ENCODE measurements at places on chromosomes 6 and 20. TPM values are rescaled to one million over a fixed set of nuclear protein-coding genes. Genes with fewer than 3 reads are reported as not detected.

- DNase-seq = no peak
Measured at GRCh38 chr6:47587493-47587892, 109.9 kb downstream of the CD2AP start.

DNA sequence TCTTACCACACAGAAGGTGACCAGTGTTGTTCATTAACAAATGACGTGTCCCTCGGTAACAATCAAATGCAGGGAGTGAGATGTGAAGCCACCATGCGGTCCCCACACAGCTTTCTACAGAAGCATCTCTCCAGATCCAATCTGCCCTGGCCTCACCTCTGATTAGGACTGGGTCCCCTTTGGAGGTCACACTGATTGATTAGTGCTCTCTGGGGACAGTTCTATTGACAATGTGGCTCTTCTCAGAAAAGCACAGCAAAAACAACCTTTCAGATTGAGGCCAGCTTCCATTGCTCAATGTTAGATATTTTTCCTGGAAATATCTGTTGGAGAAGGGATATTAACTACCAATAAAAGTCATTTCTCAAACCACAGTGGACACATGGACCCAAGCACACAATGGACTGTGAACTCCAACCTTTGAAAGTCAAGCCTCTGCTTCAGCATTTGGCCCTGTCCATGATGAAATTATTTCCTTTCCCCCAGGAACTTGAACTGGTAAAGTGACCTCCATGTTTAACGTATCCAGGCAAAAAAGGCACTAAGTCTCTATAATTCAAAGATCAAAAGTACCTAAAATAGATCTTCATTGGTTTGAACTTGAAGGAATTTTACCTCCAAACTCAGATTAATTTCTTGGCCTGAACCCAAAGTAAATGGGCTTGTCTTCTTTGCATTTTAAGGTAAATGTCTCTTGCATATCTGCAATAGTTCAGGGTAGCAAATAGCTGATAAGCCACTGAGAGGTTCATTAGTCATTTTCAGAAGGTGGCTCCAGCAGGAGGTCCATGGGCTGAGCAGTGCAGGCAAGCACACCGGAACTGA lies 118.5 kb downstream of the FOXA2 start:
- DNase-seq = no peak

GRCh38 chr6:158783851-158784250 lies 35.3 kb downstream of the EZR start:
- no peak for DNase-seq

GRCh38 chr6:12289365-12289919 lies 719 bp upstream of the EDN1 start:
- DNase-seq = peak; percentile 78

DNA sequence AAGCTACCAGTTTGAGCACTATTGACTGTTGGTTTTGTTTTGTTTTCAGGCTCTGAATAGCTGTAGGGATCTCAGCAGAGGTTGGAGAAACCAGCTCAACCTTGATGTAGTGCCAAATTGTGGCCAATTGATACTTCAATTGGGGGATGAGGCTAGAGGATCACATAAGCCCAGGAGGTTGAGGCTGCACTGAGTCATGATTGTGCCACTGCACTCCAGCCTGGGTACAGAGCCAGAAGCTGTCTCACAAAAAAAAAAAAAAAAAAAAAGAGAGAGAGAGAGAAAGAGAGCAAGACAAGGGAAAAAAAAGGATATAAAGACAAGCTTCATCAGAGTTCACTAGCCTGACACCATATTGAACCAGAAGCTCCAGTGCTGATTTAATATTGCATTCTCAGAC lies 702.1 kb downstream of the FRK start:
- DNase-seq = no peak

- no peak for DNase-seq
Measured at GRCh38 chr20:61449057-61449609, 197.1 kb downstream of the CDH4 start.

DNA sequence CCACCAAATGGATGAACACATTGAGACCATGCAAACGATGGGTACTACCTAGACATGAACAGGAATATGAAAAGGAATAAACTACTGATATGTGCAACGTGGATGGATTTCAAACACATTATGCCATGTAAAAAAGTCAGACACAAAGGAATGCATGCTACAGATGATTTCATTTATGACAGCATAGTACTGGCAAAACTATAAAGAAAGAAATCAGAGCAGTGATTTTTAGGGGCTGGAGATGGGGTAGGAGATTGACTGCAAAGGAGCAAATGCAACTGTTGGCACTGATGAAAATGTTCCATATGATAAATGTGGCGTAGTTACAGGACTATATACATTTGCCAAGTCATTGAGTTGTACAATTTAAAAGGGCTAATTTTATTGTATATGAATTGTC lies 13.4 kb upstream of the COL12A1 start:
- no peak for DNase-seq

DNA sequence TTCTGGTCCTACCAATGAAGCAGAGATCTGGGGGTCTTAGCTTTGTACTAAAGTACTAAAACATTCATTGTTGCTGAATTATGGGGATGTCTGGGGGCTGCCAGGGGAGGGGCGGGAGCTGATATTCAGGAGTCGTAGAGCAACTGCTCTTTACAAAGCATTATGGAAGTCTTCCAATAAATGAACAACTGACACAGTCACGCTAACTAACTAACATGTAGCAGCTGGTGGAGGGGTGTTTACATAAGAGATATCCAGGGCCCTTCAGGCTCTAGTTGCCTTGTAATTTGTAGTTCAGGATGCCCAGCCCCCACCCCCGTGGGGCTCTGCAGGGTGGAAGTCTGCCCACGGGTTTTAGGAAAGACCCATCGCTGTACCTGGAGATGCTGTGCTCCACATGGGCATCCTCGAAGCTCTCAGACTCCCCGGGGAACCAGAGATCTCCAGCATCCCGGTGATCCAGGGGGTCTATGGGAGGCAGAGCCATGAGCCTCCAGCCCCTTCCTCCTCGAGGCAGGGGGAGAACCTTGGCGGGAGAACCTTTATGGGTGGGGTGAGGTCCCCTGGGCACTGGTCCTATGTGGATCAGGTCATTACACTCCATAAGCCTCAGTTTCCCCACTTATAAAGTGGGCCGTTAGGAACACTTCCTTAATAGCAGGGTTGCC lies 3.4 kb downstream of the TREM2 start:
- DNase-seq = no peak

- no peak for DNase-seq
Measured at GRCh38 chr6:35016502-35017321, 124.4 kb downstream of the TCP11 start.

- DNase-seq = no peak
Measured at GRCh38 chr6:88536071-88536625, 370.0 kb upstream of the CNR1 start.

GRCh38 chr6:11210386-11211138 lies 21.9 kb downstream of the NEDD9 start:
- DNase-seq = no peak

- DNase-seq = no peak
Measured at GRCh38 chr6:35400901-35401311, 51.2 kb upstream of the FANCE start.

DNA sequence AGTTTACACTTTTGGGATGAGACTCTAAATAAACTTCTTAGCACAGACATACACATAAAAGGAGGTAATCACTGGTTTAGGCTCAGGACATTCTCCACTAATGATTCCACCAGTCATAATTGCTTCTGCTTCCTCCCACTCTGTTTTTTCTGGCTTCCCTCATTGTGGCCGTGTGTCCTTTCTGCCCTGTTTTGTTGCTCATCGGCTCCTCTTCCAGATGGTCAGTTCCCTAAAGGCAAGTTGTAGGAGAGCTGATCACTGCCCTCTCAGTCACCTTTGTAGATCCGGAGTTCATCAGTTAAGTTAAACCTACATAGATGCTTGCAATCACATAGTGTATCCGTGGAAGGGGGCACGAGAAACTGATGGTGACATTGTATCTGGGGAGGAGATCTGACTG lies 200.5 kb upstream of the ARG1 start:
- DNase-seq = no peak

DNA sequence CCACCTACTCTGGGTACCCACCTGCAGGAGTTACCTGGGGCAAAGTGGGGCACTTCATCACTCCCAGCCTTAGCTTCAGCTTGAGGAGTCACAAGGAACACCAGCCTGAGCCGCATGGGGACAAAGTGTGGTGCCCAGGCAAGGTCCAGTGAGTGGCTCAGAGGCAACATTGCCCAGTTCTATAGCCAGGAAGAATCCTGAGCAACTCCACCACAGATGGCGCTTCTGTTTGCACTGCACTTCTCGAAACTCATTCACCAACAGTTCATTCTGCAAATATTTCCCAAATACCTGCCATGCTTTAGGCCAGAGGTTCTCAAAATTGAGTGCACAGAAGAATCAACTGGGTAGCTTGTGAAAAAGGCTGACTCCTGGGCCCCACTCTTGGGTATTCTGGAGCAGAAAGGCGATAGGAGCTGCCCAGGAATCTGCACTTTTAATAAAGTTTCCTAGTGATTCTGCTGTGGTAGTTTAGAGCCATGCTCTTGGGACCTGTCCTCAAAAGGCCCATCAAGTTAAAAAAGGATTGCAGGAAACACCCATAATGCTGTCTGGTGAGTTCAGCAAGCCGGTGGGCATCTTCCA lies 83.1 kb downstream of the VEGFA start:
- DNase-seq = no peak

Gene DZANK1
- 0.94 TPM for total RNA-seq

Gene UBE2C
- total RNA-seq = 202 TPM

Gene FAXC
- not detected for total RNA-seq

Gene ARMC12
- 3.9 TPM for total RNA-seq

Gene BPI
- total RNA-seq = not detected

Gene SCRT2
- not detected for total RNA-seq

Gene DDRGK1
- 79.5 TPM for total RNA-seq

Gene SYNDIG1
- not detected for total RNA-seq

Data from activated naive CD4-positive, alpha-beta T cell treated with anti-CD3 and anti-CD28 coated beads for 36 hours (primary cell).